ENCODE measurements at places on chromosomes 5 and 9. TPM values are rescaled to one million over a fixed set of nuclear protein-coding genes. Genes with fewer than 3 reads are reported as not detected.

The ECM2 gene
- 1.8 TPM for polyA plus RNA-seq

The PIP5KL1 gene
- 4.9 TPM for polyA plus RNA-seq

The PCDHB10 gene
- polyA plus RNA-seq: 0.63 TPM

The S1PR3 gene
- 14.0 TPM for polyA plus RNA-seq

The ENTPD2 gene
- polyA plus RNA-seq: 0.53 TPM

The GFRA3 gene
- 0.11 TPM for polyA plus RNA-seq

The NREP gene
- polyA plus RNA-seq: 12.9 TPM

All from lung (tissue), 17 donors.